Putamen (tissue), 1 donor: ENCODE measurements at places on chromosomes 5 and 9.

- peak; percentile 87 for DNase-seq
These were observed 466.1 kb downstream of the TLR4 start for GRCh38 chr9:118170032-118170955.

DNA sequence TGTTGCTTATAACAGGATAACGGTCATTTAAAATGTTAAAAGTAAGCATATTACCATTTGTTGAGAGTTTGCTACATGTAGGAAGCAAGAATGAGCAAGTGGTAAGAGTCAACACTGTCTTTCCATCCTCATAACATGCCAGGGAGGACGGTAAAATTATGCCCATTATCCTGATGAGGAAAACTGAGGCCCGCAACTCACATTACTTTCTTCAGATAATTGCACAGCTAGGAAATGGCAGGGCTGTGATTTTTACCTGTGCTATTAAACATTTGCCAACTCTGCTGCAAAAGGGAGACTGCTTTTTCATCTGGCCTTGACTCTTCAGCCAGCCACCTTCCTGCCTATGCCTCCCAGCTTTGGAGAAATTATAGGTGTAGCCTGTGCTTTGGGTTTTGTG lies 79.8 kb upstream of the BOD1 start:
- DNase-seq = no peak

- DNase-seq = no peak
These were observed 21.8 kb upstream of the DENND4C start for GRCh38 chr9:19208653-19209052.

- no peak for DNase-seq
These were observed 142.8 kb upstream of the EFNA5 start for GRCh38 chr5:107813559-107813958.

- DNase-seq = no peak
These were observed 14.0 kb downstream of the FAM13B start for GRCh38 chr5:138018849-138019248.

- DNase-seq = no peak
These were observed 38.6 kb upstream of the GGTA1 start for GRCh38 chr9:121538221-121538620.

DNA sequence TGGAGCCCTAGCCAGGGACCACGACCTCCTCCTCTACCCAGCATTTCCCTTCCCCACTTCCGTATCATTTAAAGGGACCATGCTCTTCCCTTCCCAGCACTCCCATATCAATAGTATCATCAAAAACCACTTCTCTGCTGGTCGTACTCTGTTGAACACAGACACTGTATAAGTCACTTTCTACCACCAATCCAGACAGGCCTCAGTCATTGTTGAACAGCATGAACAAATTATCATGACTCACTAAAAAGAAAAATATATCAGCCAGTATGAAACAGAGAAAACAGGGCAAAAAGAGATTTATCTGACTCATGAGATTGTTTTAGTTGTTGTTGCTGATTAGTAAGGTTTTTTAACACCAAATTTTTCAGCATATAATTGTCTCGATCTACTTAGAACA lies 89.8 kb downstream of the CDKN2A start:
- no peak for DNase-seq
